ENCODE measurements at places on chromosomes 6 and 20.

GRCh38 chr6:41974281-41974825 lies 32.7 kb upstream of the CCND3 start:
- no peak for DNase-seq

DNA sequence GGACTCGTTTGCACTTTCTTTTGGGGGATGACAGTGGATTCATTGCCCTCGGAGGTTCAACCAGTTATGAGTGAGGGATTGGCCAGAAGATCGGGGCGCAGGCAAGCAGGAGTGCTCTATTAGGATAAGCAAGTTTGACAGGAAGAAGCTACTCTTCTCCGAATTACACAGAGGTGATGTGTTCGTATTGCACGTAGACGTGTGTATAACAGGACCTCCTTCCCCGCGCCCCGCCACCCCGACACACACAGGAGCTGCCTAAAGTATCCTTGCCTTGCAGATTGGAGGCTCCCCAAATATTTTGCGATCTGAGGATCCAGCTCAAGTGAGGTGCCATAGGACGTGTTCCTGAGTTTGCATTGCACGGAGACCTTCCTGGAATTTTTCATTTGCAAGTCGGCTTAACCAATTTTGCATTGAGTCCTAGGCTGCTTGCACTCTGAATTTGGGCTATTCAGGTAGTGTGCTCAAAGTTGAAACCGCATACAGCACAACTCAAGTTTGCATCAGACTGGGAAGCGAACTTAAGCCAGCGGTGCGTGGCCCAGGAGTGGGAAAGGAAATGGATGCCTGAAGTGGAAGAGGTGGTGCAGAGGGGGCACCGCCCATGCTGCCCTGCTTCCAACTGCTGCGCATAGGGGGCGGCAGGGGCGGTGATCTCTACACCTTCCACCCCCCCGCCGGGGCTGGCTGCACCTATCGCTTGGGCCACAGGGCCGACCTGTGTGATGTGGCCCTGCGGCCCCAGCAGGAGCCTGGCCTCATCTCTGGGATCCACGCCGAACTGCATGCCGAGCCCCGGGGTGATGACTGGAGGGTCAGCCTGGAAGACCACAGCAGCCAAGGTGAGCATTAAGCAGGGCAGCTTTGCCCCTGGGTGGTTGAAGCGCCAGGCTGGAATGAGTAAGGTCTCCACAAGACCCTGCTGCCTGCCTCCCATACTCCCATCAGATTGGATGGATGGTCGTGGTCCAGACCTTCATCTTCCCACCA lies 770 bp downstream of the TCF19 start:
- peak; percentile 20 for DNase-seq

DNA sequence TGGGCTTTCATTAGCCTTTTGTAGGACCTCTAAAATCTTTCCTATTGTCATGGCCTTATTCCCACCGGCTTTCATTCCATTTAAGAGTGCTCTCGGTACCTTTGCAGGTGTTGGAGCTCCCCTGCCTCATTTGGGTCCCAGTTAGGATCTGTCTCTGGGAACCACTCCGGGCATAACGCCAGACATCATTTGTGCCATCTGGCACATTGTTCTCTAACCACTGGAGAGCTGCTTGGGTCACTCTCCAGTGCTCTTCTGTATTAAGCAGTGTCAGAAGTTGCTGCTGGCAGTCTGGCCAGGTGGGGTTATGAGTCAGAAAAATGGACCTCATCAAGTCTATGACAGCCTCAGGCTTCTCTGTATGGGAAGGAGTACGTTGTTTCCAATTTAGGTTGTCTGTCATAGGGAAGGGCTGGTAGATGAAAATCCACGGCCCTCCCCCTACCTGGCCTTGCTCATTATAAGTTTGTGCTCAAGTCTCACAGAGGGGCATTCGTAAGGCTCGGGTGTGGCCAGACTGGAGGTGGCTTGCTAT lies 62.9 kb upstream of the MOCS1 start:
- DNase-seq, result no peak

DNA sequence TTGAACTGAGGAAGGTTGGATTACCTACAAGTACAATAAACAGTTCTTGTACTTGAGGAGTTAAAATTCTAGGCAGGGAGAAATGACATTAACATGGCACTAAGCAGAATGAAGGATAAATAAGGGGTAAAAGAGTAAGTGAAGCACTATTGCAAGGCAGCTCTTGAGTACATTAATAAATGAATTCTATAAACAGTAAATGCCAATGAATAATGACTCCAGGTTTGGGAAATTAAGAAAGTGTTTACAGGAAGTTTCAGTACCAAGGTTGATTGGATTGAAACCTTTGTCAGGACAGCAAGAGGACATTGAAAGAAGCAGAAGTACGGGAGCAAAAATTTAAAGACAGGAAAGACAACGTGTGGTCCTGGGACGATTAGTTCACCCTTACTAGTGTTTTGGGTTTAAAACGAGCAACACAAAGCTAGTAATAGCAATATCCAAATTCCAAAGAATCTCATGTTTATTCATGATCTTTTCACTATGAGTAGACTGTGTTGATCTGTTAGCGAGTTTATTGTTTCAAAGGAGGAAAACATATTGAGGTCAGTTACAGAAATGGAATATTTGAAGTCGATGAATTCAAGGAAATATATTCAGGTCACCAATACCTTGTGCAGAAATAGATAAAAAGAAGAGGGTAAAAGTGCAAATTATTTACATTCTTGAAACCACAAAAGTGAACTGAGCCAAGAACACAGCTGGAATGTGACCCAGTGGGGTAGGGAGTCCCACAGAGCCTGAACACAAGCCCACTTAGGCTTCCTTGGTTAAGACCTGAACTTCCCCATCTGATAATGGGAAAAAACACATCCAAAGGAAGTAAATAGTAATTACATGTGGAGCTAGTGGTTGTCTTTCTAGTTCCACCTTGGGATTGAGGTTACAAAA lies 80.8 kb downstream of the MKKS start:
- no peak for DNase-seq

- DNase-seq, result no peak
Observed at GRCh38 chr6:170013815-170014214, 262.4 kb downstream of the ERMARD start.

- no peak for DNase-seq
Observed at GRCh38 chr6:157267109-157267611, 56.2 kb downstream of the TMEM242 start.

- no peak for DNase-seq
Observed at GRCh38 chr6:16656451-16656850, 104.8 kb downstream of the ATXN1 start.

- DNase-seq, result no peak
Observed at GRCh38 chr6:154782193-154782592, 49.0 kb downstream of the SCAF8 start.

DNA sequence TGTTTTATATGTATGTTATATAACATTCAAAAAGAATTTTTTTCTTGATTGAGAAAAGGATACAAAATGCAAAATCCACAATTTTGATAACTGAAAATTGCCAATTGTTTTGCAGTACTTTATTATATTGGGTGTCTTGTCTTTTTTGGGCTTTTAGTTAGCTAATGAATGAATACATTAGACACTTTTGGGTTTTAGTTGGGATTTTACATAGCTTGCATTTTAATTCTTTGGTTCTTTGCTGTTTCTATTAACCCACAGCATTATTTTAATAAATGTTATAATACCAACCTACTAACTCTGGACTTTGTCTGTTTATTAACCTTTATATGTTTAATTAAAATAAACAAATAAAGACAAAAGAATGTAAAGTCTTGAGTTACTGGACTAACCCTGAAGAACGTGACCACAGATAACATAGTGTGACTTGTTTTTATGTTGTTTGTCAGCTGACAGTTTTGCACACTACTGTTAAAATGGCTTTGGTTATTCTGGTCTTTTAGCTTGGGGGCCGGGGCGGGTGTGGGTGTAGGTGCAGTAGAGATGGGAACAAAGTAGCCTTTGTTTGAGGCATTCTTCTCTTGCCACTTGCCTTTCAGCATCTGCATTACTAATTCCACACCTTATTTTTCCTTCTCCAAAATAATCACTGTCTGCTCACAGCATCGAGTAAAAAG lies 159.1 kb downstream of the QKI start:
- DNase-seq, result no peak

GRCh38 chr6:707576-708236 lies 14.8 kb upstream of the EXOC2 start:
- DNase-seq, result no peak

DNA sequence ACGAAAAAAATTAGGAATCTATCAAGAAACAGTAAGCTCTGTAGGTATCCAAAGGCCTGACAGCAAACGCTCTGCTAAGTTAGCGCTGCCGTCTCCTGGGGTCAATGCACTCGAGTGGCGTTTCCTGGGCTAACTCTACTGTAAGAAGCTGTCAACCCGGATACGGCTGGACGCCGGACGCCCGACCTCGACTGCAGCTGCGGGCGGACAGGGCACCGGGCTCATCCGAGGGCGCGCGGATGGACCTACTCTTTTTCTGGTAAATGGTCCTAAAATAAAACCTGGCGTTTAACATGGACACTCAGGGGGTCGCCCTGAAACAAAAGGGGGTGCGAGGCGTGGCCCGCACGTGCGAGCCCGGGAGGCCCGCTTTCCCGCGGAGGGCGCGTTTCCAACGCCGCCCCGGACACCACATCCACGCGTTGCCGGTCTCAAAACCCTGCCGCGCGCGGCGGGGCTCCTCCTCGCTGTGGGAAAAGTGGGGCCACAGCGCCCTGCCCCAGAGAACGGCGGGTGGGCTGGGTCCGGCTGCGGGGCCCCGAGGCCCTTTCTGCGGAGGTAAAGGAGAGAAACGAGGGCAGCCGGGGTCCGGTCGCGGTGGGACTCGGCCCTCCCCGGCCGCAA lies 537 bp downstream of the TCP1 start:
- DNase-seq, result no peak

- no peak for DNase-seq
Observed at GRCh38 chr6:113049190-113049589, 702.1 kb downstream of the RFPL4B start.

DNA sequence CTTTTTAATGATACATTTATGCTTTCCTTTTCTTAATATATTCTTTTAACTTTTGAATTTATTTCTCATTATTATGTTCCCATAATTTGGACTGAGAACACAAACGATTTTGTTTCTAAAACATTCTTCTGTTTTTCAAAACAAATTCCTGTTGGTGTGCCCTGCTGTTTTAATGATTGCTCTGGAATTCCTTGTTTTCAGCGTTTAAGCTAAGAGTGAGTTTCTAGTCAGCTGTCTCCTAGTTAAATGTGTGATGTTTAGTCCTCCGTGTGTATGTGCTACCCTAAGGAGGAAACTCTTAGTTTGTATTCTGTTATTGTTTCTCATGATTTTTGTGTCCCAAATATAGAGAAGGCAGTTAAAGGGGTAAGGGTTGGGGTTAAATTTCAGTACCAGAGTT lies 306.1 kb upstream of the RGS17 start:
- no peak for DNase-seq

DNA sequence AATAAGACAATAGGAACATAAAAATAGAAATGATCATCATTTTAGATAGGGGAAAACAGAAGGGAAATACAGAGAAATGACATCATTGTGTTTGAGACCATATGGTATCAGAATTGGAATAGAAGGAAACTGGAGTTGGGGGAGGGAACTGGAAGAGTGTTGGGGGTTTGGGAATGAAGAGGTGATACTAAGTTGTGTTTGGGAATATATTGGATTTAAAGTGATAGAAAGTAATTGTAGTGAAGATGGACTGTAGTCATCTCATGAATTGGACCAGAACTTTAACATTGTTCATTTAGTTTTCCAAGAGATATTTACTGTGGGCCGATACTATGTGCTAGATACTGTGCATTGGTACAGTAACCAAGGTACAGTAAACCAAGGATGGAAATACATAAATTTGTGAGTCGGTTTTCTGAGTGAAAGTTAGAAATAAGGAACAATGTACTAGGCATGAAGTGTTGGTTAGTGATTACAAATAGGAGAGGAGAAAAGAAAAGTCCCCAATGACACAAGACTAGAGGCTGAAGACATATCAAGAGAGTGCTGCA lies 32.3 kb downstream of the KCNQ5 start:
- DNase-seq, result no peak

- no peak for DNase-seq
Observed at GRCh38 chr6:138690975-138691594, 82.5 kb upstream of the CCDC28A start.

DNA sequence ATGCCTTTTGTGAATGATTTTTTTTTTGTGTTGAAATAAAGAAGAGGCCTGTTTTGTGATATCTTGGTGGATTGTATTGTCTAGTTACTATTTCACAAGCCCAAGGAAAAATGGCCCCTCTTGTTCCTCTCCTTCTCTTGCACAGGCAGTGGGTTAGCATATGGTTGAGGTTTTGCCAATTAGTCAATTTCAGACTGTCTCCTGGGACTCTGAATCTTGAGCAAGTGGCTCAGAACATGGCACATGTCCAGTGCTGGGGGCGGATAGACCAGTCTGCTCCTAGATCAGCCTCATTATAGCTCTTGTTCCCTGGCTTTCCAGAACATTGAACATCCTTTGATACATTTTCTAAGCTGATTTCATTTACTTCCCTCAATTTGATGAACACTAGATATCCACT lies 589.2 kb downstream of the PHF3 start:
- no peak for DNase-seq
